A549 treated with RU486 at 1 μM for 4 hours (cell line): ENCODE measurements at places on chromosomes 12 and 14. TPM values are rescaled to one million over a fixed set of nuclear protein-coding genes. Genes with fewer than 3 reads are reported as not detected.

Gene TCL1B
- not detected in 5 replicates for total RNA-seq

Gene AVPR1A
- not detected in 5 replicates for total RNA-seq

Gene HAL
- 0.21 to 0.51 TPM (median 0.27 TPM) in 4 of 5 replicates, not detected in the other for total RNA-seq

Gene MYO1A
- 0.07 to 0.38 TPM (median 0.17 TPM) in 3 of 5 replicates, not detected in the others for total RNA-seq

Gene PDZRN4
- total RNA-seq = 0.03 TPM in 1 of 5 replicates, not detected in the others

Gene TAS2R42
- total RNA-seq = not detected in 5 replicates
